T-helper 2 cell treated with Interferon-gamma antibody and Interleukin-4, amounts not matched to agents 5 μg/mL and 100 μg/mL, for 36 hours (primary cell): ENCODE measurements at places on chromosomes 4 and X.
A peak's percentile ranks its signal among the peaks of the same experiment; 100 is the strongest.

DNA sequence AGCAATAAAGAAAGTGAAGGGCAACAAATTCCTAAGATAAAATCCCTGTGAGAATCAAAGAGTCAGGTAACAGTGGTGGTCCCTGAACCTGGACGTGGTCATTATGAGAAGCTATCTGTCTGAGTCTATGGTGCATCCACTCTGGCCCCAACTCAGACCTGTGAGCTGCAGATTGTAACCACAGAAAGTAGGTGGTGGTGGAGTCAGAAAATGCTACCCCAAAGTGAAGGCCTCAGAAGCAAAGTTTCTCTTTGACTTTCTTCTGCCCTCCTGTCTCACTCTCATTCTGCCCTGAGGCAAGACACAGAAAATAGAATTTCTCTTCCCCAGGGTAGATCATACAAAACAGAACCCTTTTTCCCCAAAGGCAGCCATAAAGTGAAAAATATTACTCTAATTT is 84.1 kb upstream of the NEIL3 start:
- DNase-seq = no peak

DNA sequence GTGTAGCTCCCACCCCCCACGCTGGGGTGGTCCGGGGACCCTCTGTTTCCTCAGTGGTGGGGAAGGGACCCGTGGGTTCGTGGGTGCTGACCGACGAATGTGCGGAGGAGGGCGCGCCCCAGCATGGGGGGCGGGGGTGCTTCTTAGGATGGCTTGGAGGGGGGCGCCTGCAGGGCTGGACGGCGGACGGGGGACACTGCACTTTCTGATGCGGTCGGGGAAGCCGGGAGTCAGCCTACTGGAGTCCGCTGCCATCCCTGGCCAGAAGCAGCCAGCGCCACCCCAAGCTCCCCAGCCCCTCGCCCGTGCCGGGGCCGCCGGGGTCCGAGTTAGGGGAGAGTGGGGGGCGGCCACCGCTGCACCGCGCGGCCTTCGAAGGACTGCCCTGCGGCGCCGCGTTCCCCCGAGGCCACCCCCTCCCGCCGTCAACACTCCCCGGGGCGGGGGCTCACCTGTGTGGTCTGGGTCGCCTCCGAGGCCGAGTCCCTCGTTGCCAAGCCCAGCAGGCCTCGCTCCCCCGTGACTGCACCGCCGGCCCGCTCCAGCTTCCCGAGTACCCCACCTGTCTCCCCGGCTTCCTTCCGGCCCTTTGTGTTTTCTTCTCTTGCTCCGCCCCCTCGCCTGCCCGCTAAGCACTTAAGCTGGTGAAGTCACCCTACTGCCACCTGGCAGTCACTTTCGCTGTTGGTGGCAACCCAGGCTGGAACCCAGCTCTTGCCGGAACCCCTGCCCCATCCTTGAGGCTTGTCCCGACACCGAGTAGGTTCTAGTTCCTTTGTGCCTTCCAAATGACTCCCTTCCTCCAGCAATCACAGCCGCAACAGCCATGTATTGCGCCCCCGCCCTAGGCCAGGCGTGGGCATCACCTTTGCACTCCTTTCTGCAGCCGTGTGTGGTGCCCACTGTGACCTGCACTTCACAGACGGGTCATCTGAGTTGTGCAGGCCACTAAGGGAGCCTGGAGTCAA is at the start of gene OCIAD2:
Gene OCIAD2, minus strand, starts transcription at position 569 of the 968 bp plus-strand sequence. CDS start 2,225 bp downstream, outside the sequence.
- peak; percentile 72 for DNase-seq

- no peak for DNase-seq
Observed at GRCh38 chrX:136662104-136662503, 14.1 kb downstream of the CD40LG start.

GRCh38 chr4:119040694-119041185 is 94.9 kb upstream of the MYOZ2 start:
- DNase-seq = no peak

DNA sequence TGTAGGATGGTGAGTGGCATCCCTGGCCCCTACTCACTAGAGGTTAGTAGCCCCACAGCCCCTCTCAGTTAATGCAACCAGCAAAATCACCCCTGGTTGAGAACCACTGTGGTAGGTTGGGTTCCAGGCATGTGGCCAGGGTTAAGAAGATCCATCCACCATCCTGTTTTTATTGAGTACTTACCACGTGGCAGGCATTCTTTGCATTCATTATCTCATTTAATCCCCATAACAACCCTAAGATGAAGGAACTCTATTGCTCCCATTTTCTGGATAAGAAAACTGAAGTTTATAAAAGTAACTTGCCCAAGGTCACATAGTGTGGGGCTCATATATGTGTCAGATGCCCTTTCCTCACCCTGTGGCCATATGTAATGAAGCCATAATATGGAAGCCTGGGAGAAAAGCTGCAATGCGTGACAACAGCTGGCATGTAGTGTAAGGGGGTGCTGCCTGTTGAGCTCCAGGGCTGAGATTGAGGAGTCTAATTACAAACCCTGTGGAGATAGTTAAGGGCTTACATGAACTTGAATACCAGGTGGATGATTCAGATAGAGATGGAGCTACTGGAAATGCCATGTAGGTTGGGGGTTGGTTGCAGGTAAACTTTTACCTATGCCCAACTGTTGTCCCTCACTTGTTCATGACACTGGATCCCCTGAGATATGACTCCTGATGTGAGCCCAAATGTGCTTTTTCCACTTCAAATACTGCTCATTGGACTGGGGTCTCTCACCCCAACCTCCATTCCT is 100.2 kb upstream of the PGRMC2 start:
- no peak for DNase-seq

- DNase-seq = no peak
Observed at GRCh38 chr4:113821856-113822255, 60.3 kb upstream of the CAMK2D start.

GRCh38 chr4:72055566-72055965 is 23.8 kb downstream of the NPFFR2 start:
- DNase-seq = no peak

GRCh38 chrX:129523079-129523911 is at the start of gene SMARCA1:
Gene SMARCA1, minus strand, starts transcription at chrX:129523490. Its CDS starts 120 bp downstream, at chrX:129523370.
- DNase-seq = no peak

GRCh38 chrX:139559383-139560042 is 29.0 kb downstream of the F9 start:
- DNase-seq = no peak

DNA sequence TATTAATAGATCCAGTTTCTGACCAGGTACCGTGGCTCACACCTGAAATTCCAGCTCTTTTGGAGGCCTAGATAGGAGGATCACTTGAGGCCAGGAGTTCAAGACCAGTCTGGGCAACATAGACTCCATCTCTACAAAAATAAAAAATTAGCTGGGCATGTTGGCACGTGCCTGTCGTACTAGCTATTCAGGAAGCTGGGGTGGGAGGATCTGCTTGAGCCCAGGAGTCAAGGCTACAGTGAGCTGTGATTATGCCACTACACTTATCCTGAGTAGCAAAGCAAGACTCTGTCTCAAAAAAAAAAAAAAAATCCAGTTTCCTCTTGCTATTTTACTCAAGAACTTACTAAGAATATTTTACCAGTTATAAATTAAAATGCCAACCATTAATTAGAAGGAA is 91.7 kb downstream of the SLC10A6 start:
- DNase-seq = no peak

DNA sequence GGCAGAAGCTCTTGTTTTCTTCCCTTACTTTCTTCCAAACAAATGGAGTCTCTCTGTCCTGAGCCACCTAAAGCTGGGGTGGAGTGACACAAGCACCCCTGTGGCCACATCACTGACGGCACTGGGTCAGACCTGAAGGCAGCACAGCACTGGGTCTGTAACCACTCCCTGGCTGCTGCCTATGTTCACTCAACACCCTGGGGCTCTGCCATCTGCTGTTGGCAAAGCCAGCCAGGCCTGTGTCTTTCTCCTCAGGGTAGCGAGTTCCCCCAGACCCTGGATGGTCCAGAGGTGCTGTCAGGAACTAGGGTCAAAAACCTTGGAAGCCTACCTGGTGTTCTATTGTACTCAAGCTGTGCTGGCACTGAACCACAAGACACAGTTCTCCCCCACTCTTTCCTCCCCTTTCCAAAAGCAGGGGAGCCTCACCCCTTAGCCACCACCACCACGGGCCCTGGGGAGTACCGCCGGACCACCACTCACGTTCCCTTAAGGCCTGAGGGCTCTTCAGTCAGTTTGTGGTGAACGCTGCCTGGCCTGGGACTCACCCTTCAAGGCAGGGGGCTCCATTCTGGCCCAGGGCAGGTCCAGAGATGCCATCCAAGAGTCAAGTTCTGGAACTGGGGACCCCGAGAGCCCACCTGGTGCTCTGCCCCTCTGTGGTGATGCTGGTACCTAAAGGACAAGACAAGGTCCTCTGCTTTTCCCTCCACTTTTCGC is 31.5 kb downstream of the TMEM271 start:
- no peak for DNase-seq

DNA sequence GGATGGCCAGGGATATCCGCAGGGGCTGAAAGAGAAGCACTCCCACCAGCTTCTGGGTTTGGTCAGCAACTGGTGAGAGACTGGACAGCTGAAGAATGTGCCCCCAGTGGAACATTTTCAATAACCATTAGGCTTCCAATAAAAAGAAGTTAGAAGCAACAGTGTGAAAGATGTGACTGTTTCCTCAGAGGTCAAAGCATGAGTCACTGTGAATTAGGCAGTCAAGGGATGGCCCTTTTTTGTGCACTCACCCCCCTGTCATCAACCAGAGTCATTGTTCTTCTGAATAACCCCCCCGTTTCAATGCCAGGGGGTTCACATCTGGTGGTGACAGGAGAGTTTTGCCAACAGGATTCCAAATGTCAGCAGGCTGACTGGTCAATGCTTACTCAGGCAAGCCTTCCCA is 74.6 kb upstream of the SH3RF1 start:
- DNase-seq = no peak

DNA sequence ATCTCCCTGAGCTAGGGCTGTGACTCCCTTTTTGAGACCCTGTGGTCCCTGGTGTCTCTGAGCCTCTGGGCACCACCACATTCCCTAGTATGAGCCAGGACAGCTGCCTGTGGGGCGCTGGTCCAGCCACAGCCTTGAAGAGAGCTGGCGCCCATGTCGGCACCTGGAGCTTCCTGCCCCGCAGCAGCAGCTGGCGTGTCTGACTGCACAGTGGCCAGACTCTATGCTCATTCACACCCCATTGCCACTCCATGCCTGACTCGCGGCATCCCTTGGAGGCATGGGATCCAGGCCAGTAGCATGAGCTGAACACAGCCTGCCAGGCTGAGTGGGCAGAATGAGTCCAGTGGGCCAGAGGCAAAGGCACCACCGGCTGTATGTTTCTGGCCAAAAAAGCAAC is 8.3 kb upstream of the SPP1 start:
- DNase-seq = no peak

- no peak for DNase-seq
Observed at GRCh38 chr4:146379744-146380143, 142.0 kb downstream of the SLC10A7 start.

GRCh38 chr4:7103607-7104365 is 35.9 kb upstream of the GRPEL1 start:
- no peak for DNase-seq

DNA sequence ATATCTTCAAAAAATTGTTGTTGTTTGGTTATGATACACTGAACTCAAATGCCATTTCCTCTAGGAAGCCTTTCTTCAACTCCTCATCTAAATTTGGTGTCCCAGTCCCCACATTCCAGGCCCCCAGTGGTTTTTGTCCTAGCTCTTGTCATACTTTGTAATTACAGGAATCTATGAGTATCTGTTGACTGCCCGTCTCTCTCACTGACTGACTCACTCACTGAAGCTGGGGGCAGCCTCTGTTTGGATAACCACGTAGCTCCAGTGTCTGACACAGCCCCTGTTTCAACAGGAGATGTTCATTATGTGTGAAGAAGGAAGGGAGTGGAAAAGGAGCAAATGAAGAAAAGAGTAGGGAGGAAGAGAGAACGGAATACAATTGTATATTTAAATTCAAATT is 284.1 kb upstream of the TENM3 start:
- no peak for DNase-seq

GRCh38 chrX:40285876-40286275 is 188.1 kb upstream of the BCOR start:
- no peak for DNase-seq
